ENCODE measurements at places on chromosomes 7 and 10. TPM values are rescaled to one million over a fixed set of nuclear protein-coding genes. Genes with fewer than 3 reads are reported as not detected.

GPER1 gene
- polyA plus RNA-seq = 5.8 TPM

IDI2 gene
- not detected for polyA plus RNA-seq

HGF gene
- polyA plus RNA-seq = 30.1 TPM

- no peak for DNase-seq
Observed at GRCh38 chr10:123743441-123744223, 77.5 kb downstream of the GPR26 start.

GRCh38 chr10:103727546-103727963 is 127.8 kb downstream of the SH3PXD2A start:
- peak; percentile 82 for DNase-seq

GRCh38 chr10:5496261-5497250 is 2.8 kb downstream of the CALML5 start:
- DNase-seq = no peak

DNA sequence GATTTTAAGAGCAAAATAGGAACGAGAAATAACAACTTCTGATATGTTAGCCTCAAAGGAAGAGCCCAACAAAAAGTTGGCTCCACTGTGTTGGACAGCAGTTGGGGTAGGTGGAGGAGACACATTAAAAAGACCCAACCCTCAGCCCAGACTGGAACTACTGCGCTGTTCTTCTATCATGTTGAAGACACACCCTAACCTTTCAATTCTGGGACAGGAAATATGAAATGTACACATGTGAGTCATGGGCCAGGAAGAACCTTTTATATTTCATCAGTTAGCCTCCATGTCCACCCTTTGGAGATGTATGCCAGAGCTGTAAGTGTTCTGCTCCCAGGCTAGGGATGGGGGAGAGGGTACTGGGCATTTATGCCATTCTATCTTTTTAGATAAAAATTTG is 22.1 kb downstream of the CLDN12 start:
- DNase-seq = no peak

- DNase-seq = no peak
Observed at GRCh38 chr10:124605856-124606812, 138.0 kb downstream of the FAM53B start.

DNA sequence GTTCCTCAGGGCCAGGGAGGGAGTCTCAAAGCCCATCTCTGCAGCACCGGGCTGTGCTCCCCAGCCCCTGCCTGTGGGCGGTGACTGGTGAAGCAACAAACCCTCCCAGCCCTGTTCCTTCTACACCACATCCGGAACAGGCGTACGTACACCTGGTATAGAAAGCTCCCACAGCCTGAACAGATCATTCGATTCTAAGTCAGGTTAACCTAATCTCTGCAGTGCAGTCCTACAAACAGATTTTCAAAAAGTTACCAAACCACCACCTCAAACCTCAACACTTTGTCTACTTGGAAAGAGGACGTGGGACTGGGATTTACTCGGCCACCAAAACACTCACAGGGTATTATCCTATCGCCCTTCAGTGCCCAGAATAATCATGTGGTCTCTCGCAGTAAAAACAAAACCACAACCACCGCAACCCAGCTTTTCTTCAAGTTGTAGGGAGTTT is 238.4 kb downstream of the DIP2C start:
- no peak for DNase-seq

GRCh38 chr10:44874166-44874565 is 37.0 kb upstream of the TMEM72 start:
- no peak for DNase-seq

GRCh38 chr10:60704471-60704870 is 73.8 kb upstream of the CDK1 start:
- DNase-seq = no peak

DNA sequence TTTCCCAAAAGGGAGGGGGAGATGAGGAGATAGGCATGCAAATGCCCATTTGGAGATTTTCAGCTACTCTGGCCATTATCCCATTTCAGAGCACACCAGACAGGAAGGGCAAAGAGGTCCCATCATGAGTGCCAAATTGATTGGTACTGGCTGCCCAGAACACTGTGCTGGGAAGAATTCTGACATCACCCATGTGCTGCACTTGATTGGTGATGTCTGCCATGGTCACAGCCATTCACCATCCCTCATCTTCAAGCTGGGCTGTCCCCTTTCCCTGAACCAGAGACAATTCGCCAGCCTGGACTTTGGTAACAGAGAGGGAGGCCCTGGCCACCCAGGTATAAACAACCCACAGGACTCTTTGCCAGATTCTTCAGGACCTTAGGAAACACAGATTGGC is 23.2 kb upstream of the RADIL start:
- DNase-seq = no peak

- DNase-seq = no peak
Observed at GRCh38 chr7:148402159-148402558, 188.4 kb upstream of the C7orf33 start.

Measured in right lung (tissue), 10 donors.